Stimulated activated CD4-positive, alpha-beta T cell treated with anti-CD3 and anti-CD28 coated beads, Interleukin-12 subunit alpha, Interleukin-12 subunit beta, amount 100 ng/mL, for 48 hours (primary cell): ENCODE measurements at places on chromosomes 16 and 17.

- DNase-seq = no peak
Measured at GRCh38 chr16:53358884-53359283, 75.4 kb upstream of the RBL2 start.

DNA sequence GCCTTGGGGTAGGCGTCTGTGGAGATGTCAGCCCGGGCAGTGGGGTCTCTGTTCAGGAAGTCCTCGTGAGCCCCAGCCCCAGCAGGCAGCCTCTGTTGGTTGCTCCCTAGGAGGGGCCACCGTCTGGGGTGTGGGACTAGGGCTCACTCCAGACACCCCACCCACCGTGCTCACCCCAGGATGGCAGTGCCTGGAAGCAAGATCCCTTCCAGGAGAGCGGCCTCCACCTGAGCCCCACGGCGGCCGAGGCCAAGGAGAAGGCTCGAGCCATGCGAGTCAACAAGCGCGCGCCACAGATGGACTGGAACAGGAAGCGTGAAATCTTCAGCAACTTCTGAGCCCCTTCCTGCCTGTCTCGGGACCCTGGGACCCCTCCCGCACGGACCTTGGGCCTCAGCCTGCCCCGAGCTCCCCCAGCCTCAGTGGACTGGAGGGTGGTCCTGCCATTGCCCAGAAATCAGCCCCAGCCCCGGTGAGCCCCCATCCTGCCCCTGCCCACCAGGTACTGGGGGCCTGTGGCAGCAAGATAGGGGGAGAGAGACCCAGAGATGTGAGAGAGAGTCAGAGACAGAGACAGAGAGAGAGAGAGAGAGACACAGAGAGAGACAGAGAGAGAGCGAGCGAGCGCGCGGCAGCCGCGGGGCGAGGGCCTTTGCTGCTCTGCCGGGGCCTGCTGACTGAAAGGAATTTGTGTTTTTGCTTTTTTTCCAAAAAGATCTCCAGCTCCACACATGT, 9.8 kb downstream of the NTHL1 start:
- DNase-seq = no peak

DNA sequence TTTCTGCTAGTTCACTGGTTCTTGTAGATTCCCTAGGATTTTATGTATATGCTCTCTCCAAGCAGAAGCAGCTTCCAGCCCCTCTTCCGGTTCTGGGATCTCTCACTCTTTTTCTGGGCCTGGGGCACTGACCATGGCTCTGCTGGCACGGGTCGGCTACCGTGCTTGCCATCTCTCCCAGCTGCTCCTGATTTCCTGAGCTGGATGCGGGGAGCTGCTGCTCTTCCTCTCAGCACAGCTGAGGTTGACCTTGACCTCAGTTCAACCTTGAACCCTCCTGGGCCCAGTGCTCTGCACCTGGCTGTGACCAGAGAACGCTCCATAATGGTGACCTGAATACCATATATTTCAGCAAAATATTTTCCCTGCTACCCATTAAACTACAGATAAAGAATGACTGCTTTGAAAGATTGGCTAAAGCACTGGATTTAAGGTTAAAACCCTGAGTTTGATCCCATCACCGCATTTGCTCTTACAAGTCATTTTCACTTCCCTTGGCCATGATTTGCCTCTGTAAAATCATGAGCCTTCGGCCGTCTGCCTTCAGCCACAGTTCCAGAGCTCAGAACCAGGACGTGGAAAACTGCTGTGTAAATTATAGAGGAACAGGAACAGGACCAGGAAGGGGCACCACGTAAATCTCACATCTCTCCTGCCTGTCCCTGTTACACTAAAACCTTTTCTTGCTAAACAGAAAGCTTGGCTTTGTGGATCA, 130.8 kb upstream of the CHMP6 start:
- DNase-seq = no peak

DNA sequence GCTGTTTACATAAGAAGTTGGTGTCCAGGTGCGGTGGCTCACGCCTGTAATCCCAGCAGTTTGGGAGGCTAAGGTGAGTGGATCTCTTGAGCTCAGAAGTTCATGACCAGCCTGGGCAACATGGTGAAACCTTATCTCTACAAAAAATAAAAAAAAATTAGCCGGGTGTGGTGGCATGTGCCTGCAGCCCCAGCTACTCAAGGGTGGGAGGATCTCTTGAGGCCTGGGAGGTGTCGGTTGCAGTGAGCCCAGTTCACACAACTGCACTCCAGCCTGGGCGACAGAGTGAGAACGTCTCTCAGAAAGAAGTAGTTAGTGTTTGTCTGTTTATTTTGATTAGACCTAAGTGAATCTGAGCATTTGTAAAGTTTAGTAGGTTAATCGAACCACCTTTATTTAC, 12.8 kb downstream of the DDX19A start:
- no peak for DNase-seq

DNA sequence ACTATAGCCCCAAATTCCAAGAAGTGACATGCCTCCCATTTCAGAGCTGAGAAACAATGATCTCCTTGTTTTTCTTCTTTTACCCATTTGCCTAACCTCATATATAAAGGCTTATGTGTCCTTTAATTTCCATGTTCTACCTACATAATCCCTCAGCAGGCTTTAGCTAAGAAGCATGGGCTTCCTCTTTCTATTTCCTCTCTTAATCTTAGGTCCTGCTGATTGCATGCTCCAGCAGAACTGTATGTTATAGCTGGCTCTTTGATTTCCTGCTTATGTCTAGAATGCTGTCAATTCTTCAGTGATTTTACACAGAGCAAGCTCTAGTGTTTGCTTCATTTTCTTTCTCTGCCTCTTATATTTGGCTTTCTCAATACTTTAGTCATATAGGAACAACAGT, 151.7 kb upstream of the COX10 start:
- DNase-seq = no peak

DNA sequence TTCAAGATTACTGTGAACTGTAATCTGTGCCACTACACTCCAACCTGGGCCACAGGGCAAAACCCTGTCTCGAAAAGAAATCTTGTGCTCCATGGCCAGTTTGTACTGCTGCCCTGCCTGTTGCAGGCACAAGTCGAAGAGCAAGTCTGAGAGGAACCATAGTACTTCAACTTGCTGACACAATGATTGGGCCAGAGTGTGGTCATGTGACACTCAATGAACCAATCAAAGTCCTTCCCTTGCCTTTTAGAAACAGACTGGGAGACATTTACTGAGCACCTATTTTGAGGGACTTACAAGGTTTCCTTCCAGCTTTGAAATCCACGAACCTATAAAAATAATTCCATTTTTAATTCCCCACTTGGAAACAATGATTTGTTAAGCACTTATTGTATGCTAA, 39.8 kb upstream of the TMC5 start:
- no peak for DNase-seq

DNA sequence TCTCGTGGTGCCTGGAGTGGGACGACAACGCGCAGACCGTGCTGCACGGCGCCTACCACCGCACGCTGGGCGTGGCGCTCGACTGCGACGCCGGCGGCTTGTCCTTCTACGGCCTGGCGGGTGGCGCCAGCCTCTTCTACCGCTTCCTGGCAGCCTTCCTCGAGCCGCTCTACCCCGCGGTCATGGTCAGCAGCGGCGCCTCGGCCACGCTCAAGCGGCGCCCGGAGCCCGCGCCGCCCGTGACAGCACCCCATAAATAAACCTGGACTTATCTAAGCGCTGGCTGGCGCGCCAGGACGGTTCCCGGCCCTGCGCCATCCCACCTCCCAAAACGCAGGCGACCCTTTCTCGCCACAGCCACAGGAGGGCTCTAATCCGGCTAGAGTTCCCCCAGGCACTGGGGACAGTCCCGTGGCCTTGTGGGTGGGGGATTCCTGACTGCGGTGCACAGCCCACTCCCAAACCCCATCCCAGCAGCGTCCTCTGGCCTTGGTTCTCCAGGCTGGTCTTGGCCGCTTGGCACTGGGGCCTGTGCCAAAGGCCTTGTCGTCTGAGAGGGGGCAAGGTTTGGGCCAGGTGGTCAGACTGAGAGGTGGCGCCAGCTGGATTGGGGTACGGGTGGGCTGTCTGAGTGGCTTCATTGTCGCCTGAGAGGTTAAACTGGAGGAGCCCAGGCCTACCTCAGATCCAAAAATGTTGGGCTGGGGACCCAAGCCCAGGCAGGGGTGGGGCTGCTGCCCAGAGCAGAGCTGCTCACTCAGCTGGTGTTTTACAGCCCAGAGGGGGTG, 10.1 kb upstream of the SLC16A5 start:
- DNase-seq = no peak

DNA sequence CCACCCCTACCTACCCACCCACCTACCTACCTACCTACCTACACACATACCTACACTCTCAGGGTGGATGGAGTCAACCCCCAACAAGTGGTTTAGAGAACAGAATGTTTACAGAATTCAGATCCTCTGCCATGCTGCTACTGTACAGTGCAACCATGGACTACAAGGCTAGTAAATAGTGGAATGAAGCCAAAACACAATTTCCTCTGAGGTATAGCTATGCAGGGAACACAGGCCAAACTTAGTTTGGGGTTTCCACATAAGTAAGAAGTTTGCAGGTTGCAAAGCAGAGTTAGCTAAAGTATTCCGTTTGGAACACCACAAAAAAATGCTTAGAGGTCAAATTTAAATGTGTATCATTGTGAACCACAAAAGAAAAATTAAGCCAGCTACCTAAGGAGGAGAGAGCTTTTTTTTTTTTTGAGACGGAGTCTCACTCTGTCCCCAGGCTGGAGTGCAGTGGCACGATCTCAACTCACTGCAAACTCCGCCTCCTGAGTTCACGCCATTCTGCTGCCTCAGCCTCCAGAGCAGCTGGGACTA, 2.7 kb upstream of the AP1G1 start:
- DNase-seq = no peak

DNA sequence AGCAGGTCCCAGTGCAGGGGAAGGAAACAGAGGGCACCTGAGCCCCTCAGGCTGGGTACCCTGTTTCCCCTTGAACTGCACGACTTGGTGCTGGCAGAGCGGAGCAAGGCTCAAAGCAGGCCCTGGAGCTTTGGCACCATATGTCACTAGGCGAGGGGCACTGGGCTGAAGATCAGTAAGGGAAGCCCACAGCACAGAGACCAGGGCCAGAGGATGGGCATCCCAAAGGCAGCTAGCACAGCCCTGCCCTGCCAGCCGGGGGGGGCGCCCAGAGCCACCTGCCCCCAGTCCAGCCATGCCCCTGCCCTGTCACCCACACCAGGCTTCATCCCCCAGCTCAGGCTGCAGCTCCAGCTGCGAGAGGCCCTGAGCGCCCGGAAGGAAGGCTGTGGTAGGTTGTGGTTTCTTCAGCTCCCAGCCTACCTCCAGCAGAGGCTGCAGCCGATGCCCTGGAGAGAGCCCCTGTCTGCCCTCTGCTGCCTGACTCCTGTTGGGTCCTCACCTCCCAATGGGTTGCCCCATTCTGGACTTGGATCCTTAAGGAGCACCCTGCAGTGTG, 10.9 kb downstream of the NHERF1 start:
- DNase-seq = no peak

DNA sequence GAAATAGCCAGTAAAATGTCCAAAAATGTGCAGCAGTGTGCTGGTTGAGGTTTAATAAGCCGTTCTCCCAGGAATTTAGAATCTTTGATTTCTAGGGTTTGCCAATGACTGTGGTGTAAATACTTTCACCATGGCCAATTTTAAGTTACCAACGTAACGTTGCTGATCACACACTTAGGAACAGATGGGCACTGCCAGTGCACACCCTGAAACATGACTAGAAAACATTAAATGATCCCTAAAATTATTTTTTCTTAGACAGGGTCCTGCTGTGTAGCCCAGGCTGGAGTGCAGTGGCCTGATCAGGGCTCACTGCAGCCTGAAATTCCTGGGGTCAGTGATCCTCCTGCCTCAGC, 3.2 kb downstream of the CA5A start:
- DNase-seq = no peak

GRCh38 chr17:7590743-7591142, 849 bp upstream of the SOX15 start:
- DNase-seq = no peak

DNA sequence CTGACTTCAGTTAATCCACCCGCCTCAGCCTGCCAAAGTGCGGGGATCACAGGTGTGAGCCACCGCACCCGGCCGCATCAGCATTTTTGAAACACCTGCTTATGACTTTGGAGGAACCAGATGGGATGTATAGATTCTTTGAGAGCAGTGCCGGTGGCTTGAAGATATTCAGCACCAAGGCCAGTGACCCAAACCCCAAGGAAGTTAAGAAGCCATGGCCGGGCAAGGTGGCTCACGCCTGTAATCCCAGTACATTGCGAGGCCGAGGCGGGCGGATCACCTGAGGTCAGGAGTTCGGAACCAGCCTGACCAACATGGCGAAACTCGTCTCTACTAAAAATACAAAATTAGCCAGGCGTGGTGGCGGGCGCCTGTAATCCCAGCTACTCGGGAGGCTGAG, 43.9 kb downstream of the TRARG1 start:
- DNase-seq = no peak

DNA sequence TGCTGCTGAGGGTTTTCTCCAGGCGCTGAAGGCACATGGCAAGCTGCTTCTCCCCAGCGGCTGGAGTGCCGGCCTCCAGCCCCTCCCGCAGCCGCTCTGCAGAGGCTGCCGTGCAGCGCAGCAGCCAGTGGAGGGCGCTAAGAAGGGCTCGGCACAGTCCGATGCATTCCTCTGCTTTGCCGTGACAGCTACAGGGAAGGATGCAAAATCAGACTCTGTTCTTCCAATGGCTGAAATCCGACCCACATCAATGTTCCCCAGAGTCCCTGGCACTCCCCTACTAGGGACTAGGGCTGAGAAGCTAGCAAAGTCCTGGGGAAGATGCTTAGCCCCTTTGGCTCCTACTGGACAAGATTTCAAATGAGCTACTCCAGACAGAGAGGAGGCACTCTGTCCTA, 19.0 kb downstream of the MED24 start:
- DNase-seq = no peak

- DNase-seq = no peak
Measured at GRCh38 chr17:63041251-63041650, 75.2 kb downstream of the TANC2 start.

GRCh38 chr16:50972876-50973275, 178.2 kb downstream of the SALL1 start:
- no peak for DNase-seq

DNA sequence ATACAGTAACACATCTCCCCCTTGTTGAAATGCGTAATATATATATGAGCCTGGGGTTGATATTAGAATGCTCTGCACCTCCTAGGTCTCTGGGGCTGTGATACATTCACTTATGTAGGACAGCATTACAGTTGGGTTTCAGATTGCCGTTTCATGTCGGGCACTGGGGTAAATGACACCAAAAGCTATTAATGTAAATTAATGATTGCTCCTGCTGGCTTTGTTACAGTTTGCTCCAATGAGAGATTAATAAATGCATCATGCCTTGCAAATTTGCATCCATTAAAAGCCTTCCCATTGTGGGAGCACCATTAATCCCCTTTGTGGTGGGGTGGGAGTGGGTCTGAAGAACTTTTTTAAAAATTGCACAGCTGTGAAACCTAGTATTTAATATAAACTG, 584.4 kb upstream of the EEF2KMT start:
- no peak for DNase-seq

DNA sequence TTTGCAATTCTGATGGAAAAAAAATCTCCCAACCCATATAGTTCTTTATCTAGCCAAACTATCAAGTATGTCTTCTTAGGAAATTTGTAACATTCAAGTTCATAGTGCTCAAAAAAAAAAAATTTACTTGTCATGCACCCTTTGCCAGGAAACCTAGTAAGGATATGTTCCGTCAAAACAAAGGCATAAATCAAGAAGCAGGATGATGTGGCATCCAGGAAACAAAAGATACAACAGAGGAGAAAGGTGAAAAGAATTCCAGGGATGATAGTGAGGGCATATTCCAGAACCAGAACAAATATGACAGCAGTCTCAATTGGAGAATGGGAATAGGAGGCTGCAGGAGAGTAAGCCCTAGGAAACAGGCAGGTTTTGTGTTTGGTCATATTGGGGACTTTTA, 104.6 kb downstream of the SPAG9 start:
- DNase-seq = no peak
